ENCODE measurements at places on chromosomes 7 and 10.
A peak's percentile ranks its signal among the peaks of the same experiment; 100 is the strongest.

- no peak for DNase-seq
Measured at GRCh38 chr10:79496896-79497295, 15.4 kb upstream of the EIF5AL1 start.

DNA sequence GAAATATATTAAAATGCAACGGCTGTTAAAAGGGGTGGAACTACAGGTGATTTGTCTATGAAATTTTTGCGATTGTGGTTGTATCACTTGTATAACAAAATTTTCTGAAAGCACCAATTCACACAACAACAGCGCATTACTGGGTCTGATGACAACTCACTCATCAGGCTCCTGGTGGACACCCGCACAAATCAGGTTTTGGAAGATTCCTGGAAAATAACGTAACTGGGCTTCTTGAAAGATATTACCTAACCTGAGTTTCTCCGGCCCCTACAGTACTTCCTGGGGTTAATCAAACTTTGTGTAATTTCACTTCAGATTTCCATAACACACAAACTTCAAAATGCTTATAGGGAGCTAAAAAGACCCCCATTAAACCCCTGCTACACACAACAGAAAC lies 7.6 kb downstream of the SNX8 start:
- DNase-seq: no peak

DNA sequence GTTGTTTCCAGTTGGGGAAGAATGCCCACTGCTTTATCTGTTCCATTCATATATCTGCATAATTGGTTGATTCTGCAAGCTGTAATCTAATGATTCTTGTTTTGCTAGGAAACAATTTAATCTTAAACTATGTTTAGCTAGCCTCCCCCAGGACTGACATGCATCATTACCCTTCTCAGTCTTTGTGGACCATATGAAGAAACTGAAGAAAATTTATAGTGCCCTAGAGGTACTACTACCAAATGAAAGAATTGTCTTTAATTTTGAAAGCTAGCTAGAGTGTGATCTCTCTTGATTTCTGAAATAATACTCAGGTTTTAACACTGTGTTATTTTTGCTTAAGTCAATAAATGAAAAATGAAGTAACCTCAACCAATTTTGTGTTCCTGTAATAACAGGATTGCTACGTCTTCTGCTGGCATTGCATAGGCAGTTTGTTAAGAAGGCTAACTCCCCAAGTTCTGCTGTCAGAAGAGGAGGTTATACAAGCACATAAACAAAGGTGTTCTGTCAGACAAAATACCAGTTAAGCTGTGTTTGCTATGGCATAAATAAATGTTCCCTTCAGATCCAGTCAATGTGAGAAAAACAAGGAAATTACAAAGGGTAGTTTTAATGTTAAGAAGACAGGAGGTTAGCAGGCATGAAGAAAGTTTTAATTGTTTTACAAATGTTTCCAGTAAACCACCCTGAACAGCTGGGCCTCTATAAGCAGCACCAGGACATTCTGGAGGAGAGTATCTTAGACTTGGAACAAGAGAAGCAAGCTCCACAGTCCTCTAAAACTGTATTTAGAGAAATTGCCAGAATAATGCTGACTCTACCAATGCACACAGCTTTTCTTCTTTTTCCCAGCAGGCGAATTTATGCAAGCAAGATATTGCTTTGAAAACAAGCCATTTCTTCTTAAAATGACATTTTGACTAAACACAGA lies 90.3 kb upstream of the CTTNBP2 start:
- no peak for DNase-seq

GRCh38 chr7:102866535-102867215 lies 46.1 kb upstream of the LRRC17 start:
- no peak for DNase-seq

GRCh38 chr7:71325151-71325550 lies 193.2 kb downstream of the GALNT17 start:
- DNase-seq: no peak

DNA sequence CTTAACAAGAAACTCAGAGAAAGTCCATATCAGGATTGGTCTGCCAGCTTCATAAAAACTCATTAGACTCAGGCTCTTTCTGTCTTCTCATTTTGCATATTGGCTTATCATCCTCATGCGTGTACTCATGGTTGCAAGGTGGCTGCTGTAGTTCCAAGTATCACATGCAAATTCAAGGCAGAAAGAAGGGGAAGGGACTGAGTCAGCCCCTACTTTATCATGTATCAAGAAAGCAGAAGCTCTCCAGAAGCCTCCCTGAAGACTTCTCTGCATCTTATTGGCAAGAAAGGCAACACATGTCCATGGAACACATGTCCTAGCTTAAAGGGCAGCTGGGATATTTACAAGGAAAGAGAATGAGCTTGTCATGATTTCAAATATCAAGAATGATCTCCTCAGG lies 19.4 kb upstream of the EZH2 start:
- no peak for DNase-seq

- DNase-seq: no peak
Measured at GRCh38 chr7:120550494-120551048, 277.6 kb downstream of the KCND2 start.

DNA sequence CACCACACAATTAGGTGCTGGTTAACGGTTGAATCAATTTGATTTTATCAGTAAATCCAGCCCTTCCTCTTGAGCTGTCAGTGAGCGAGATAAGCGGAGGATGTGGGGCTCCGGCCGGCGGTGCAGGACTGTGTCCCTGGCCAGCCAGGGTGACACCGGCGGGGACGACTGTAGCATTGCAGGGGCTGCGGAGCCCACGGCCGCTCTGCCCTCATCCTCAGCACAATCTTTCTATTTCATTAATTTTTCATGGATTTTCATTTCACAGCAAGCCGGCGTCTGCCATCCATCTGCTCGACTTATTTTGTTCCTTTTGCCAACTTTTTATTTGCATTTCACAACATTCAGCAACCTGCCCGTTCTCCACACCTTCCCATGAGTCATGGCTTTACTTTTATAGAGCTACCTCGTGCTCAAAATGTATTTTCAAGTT lies 4.7 kb downstream of the ADARB2 start:
- no peak for DNase-seq

GRCh38 chr7:106376026-106376799 lies 91.4 kb upstream of the NAMPT start:
- no peak for DNase-seq

- DNase-seq: peak; percentile 8
Measured at GRCh38 chr7:117212969-117213877, 109.6 kb downstream of the WNT2 start.

DNA sequence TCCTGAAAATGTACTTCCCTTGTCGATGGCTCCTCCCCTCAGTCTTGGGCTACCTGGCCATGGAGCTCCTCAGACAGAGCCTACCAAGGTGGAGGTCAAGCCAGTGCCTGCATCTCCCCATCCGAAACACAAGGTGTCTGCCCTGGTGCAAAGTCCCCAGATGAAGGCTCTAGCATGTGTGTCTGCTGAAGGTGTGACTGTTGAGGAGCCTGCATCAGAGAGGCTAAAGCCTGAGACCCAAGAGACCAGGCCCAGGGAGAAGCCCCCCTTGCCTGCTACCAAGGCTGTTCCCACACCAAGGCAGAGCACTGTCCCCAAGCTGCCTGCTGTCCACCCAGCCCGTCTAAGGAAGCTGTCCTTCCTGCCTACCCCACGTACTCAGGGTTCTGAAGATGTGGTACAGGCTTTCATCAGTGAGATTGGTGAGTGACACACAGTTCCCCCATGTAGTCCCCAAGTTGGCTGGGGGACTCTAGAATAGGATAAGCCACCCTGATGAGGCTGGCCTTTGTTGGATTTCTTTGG lies 8.8 kb downstream of the PPRC1 start:
- DNase-seq: no peak

- no peak for DNase-seq
Measured at GRCh38 chr7:149196151-149196704, 882 bp downstream of the ZNF282 start.

DNA sequence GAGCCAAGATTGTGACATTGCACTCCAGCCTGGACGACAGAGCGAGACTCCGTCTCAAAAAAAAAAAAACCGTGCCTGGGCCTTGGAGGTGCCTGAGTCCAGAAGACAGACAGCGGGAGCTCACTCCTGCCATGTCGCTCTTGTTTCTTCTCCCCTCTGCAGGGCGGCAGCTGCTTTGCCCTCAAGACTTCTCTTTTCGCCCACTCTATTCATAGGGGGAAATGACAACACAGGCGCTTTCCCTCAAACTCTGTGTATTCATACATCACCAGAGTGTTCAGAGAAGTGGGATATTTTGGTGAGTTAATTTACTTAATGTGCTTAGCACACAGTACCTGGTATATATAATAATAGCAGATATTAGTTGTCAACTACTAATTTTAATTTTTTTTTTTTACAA lies 44.5 kb downstream of the FOXK1 start:
- no peak for DNase-seq

GRCh38 chr7:105807448-105807762 lies 69.0 kb downstream of the ATXN7L1 start:
- no peak for DNase-seq

GRCh38 chr10:93061594-93062513 lies 1.3 kb downstream of the CYP26C1 start:
- no peak for DNase-seq

DNA sequence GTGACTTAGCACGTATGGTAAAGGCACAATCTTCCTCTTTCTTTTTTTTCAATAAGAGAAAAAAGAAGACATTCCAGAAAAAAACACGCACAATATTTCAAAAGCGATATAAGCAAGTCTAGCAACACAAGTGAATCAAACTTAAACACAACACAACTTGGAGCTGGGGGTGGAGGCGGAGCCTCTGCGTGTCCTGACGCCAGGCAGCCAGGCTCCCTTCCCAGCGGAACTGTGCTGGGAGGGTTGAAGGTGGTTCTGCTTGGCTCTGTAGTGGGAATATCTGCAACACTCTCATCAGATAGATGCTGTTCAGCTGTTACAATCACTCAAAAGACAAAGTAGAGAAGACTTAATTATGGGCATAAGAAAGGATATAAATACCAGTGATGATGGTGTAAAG lies 211.4 kb downstream of the WDR37 start:
- DNase-seq: no peak

DNA sequence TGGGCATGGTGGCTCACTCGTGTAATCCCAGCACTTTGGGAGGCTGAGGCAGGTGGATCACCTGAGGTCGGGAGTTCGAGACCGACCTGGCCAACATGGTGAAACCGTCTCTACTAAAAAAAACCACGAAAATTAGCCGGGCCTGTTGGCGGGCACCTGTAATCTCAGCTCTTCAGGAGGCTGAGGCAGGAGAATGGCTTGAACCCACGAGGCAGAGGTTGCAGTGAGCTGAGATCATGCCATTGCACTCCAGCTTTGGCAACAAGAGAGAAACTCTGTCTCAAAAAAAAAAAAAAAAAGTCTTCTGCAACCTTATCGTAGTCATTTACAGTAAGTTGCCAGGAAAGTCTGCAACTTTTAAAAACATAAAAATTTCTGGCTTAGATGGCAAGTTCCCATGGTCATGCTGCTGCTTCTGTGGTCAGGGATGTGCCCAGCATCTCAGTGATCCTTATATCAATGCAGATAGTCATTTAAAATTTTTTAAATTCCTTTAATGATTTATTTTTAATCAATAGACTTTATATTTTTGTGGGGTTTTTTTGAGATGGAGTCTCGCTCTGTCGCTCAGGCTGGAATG lies 15.6 kb downstream of the SUFU start:
- DNase-seq: no peak

- DNase-seq: no peak
Measured at GRCh38 chr7:115260381-115260780, 338.5 kb downstream of the MDFIC start.

DNA sequence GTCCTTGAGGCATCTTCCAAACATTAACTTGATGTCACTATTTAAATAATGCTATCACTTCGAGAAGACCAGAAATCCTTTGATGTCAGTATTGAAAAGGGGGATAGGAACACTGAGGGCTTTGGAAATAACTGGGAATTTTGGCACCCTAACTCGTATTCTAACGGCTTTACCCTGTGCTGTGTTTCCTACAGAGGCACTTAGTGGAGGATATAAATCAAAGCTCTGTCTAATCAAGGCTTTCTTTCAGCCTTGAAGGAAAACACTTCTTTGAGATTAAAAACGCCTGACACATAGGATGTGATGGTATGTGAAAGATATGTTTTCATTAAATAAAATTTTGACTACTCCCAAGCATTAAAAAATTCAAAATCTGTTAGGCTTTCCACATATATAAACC lies 62.3 kb downstream of the CREB5 start:
- DNase-seq: no peak

All from T follicular helper cell (primary cell).